Stimulated activated CD8-positive, alpha-beta memory T cell treated with anti-CD3 and anti-CD28 coated beads, Interleukin-2, amount 100 ng/mL, for 1 hour (primary cell): ENCODE measurements at places on chromosomes 3 and 15.

DNA sequence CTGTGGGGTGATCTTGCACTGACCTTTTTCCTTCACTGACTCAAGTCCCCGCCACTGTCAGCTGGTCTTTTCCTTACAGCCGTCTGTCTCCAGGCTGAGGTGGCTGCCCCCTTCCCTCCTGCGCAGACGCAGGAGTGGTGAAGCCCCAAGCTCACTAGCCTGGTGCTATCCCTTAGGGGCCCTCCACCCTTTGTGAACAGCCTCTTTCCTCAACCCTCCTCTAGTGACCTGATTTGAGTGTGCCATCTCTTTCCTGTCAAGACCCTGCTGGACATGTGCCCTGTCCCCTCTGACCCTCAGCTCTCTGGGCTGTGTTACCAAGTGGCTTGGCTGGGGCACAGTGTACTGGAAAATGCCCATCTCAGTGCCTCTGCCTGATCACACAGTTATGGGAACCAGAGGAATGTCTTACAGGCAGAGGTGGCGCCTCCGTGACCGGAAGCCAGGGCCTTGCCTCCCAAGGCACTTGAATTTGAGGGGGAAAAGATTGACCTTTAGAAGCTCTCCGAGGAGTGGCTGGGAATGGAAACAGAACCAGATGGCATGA lies 8.7 kb downstream of the KBTBD13 start:
- no peak for DNase-seq

- DNase-seq, result no peak
Observed at GRCh38 chr15:66884661-66885237, 180.7 kb upstream of the SMAD3 start.

DNA sequence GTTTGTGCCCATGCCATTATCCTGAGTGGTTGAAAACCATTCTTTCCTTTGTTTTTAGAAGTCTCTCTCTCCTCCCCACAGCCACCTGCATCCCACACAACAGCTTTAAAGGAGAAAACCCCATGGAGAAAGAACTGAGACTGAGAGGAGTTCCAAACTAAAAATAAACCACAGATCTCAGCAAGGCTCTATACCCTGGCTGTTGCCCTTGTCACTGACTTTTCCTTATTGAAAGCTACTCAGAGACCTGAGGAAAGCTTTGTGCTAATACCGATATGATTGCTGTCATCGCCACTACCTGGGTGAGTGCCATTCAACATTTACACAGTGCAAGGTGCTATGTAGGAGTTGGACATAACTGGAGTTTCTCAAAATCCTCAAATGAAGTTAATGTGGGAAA lies 55.5 kb upstream of the RASGRP1 start:
- no peak for DNase-seq

DNA sequence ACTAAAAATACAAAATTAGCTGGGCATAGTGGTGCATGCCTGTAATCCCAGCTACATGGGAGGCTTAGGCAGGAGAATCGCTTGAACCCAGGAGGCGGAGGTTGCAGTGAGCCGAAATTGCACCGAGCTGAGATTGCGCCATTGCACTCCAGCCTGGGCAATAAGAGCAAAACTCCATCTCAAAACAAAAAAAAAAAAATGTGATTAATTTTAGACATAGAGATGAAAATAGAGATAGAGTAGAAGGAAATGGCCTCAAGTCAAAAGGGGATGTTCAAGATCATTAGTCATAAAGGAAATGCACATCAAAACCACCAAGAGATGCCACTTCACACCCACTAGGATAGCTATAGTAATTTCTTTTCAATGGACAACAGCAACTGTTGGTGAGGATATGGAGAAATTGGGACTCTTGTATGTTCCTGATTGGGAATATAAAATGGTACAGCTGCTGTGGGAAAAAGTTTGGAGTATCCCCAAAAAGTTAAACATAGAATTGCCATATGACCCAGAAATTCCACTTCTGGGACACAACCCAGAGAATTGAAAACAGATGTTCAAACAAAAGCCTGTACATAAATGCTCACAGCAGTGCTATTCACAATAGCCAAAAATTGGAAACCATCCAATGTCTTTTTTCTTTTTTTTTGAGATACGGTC lies 55.4 kb downstream of the ABHD2 start:
- DNase-seq, result no peak

DNA sequence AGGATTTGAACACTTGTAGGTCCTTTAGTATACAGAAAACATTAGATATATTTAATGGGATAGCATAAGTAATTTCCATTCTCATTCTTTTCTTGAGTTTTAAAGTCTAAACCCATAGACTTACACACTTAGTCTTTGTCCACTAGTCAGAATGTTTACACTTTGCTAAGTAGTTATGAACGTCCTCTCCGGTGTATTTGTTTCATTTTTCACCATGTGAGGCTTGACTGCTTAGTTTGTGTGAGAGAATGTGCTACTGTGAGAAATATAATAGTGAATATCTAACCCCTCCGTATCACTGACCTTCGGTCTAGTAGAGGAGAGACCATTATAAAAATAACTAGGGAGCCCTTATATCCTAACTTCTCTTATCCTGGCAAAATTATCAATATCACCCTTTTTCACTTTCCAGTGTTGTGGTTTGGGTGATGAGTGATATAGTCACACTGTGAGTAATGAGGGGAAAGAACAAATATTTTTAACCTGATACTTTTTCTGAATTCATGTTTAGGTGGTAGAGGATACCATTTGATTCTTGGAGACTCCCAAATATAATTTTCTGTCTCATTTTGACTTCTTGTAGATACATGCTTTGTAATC lies 122.4 kb downstream of the UBE2E2 start:
- no peak for DNase-seq

- DNase-seq, result no peak
Observed at GRCh38 chr15:80020731-80021130, 38.7 kb upstream of the ZFAND6 start.

- no peak for DNase-seq
Observed at GRCh38 chr3:4852780-4853748, 126.2 kb upstream of the BHLHE40 start.

DNA sequence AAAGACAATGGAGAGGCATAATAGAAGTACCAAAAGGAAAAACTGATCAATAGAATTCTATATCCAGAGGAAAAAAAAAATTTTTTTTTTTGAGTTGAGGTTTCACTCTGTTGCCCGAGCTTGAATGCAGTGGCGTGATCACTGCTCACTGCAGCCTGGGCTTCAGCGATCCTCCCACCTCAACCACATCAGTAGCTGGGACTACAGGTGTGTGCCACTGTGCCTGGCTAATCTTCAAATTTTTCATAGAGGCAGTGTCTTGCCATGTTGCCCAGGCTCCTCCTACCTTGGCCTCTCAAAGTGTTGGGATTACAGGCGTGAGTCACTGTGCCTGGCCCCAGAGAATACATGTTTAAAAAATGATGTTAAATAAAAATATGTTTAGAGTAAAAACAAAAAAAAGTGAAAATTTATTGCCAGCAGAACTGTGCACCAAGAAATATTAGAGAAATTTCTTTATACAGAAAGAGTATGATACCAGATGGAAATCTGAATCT lies 154.3 kb upstream of the ZBTB20 start:
- DNase-seq, result no peak

DNA sequence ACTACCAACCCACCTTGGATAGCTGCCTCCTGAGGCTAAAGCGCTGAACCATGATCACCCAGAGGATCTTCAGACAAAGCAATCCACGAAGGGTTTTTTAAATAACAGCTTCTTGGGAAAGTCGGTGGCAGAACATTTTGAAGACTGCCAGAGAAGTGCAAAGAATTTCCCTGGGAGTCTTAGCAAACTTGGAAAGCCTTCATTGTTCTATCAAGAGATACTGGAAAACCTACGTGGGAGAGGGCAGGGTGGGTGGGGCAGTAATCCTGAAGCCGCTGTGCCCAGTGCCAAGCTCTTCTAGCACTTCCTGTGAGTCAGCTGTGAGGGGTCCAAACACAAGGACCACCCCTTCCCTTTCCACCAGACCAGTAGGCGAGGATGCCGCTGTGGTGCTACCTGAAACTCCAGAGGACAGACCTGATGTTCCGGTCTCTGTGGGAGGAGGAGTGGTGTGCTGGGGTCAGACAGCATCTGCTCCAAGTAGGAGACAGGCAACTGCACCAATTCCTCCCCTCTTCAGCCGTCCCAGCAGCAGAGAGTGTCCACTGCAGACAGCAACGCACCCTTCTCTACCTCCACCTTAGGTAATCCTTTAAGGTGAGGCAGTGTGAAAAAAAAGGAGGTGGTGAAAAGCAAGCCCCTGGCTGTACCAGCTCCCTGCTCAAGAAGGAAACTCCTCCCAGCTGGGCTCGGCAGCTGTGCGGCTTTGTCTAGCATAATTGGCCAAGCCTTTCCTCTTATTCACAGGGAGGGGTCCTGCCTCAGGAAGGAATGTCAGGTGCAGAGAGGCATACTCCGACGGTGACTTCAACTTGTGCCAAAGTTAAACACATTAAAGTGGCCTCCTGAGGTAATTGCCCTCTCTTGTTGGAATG lies 99.0 kb downstream of the TMCC1 start:
- DNase-seq, result no peak

DNA sequence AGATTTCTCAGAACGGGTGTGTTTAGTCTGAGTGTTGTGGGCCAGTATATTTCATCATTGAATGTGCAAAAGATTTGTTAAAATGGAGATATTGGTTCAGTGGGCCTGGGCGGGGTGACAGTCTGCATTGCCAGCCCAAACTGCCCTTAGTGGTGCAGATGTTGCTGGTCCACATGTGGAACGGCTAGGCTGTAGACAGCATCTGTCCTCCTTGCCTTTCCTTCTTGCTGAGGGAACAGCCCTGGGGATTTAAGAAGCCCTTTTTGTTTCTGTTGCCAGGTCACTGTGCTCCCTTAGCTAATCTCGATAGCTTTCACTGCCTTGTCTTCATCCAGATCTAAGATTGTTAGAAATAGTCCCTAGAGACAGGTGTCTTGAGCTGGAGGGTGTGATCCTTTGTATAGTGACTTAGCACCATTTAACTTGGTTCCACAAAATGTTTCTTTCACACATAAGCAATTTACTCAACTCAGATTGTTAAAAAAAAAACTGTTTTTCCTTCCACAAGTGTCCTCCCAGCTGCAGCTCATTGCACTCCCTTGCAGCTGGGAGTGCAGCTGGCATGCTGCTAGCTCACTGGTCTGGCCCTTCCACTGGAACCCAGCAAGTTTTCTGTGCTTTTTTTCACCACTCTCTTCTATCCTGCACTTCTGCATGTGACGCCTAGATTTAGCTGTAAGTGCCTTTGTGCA lies 37.5 kb downstream of the GAP43 start:
- DNase-seq, result no peak

- DNase-seq, result no peak
Observed at GRCh38 chr3:86175593-86176444, 815.1 kb downstream of the VGLL3 start.

- no peak for DNase-seq
Observed at GRCh38 chr3:137944593-137944992, 65.4 kb upstream of the CLDN18 start.

GRCh38 chr15:85036716-85037115 lies 55.1 kb downstream of the PDE8A start:
- DNase-seq, result no peak

DNA sequence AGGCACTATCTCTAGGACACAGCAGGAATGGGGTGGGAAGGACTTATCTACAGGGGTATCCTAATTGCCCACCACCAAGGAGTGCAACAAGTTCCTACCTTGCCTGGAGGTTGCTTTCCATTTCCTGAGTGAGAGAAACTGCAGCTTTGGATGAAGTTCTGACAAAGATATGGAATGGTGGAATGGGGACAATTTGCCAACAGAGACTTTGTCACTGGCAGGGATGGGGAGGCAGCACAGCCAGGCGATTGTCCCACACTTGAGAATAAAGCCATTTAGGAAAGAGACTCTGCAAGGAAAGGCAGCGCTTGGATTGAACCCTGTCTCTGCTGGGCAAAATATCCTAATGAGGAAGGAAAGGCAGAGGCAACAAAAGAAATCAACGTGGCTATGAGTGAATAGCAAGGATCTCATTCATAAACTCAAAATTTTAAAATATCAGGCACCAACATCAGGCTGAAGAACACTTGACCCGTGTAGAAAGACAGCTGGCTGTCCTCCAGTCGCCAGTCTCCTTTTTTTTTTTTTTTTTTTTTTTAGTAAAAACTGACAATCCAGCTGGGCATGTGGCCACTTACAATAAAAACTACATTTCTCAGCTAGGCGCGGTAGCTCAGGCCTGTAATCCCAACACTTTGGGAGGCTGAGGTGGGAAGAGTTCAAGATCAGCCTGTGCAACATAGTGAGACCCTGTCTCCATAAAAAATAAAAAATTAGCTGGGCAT lies 31.6 kb upstream of the PDE8A start:
- DNase-seq, result no peak

DNA sequence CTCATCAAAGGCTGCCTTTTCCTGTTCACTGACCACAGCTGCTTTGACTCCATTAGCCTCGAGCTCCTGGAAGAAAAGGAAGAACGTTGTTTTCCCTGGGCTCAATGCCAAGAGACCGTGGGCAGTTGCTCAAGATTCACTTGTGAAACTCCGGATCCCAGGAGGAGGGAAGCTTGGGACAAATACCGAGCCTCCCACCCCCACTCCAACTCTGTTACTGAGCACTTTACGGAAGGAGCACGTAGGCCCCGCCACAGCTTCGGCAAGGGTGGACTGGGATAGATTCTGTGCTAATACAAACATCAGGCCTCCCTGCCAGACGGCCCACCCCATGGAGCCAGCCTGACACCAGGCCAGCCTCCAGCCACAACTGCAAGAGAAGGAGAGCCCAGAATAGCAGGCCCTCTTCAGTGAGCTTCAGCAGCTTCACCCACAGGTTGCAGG lies 10.8 kb upstream of the FANCD2 start:
- no peak for DNase-seq

- no peak for DNase-seq
Observed at GRCh38 chr3:151367448-151367847, 17.1 kb downstream of the P2RY12 start.
